CD4-positive, alpha-beta T cell treated with Interferon gamma for 1 hour (primary cell): ENCODE measurements at places on chromosomes 4 and X.

DNA sequence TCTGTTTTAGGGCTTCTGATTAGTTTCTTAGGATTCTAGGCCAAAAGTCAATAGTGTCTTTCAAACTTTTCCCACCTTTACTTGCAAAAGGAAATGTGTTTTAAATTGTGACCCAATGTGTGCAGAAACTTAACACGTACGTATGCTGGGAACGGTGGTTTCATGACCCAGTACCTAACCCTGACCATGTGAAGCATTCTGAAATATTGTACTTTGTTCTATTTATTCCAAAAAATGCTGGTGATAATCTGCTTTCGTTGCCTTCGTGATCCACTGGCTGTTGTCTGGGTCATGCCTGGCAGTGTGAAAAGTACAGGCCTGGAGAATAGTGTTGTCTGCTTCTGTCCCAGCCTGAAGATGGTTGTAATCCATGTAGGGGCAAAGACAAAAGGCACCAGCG is 26.7 kb upstream of the TADA2B start:
- no peak for DNase-seq

DNA sequence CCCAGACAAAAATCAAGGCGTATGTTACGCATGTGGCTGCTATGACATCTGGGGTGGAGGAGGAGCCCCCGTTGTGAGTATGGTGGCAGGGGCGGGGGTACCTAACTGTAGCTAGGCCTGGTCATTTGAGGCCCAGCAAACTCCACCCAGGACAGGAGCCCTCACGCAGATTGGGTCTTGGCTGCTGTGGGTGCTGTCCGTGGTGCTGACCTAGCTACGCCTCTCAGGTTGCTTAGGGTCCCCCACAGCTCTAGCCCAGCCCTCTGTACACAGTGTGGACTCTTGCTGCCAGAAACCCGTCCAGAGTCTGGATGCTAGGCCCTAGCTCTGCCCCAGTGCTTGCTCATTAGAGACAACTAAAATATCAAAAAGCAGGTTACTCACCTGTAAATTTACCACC is 146.7 kb upstream of the PSAPL1 start:
- no peak for DNase-seq

DNA sequence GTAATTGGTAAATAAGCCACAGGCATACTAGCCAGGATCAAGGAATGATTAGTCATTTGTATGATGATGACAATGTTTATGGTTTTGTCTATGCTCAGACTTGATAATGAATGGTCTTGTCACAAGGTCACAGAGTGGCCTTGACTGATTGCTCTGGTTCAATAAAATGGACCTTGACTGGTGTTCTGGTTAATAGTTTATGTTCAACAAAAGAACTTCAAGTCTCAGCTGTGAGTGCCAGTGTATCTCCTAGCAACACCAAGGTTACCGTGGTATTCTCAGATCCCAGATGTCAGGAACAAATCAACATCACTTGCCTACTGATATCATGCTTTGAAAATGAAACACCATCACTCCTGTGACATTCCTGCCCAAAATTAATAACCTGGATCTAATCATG is 16.3 kb upstream of the LRAT start:
- no peak for DNase-seq

- no peak for DNase-seq
These were observed 72.3 kb upstream of the EFHC2 start for GRCh38 chrX:44415639-44416386.

- no peak for DNase-seq
These were observed 203.2 kb upstream of the MBNL3 start for GRCh38 chrX:132692066-132692465.
